ENCODE measurements at places on chromosomes 1 and 21.

- no peak for DNase-seq
These were observed 37.0 kb upstream of the ENAH start for GRCh38 chr1:225689882-225690459.

- DNase-seq: no peak
These were observed 21.9 kb downstream of the USP48 start for GRCh38 chr1:21761052-21761451.

DNA sequence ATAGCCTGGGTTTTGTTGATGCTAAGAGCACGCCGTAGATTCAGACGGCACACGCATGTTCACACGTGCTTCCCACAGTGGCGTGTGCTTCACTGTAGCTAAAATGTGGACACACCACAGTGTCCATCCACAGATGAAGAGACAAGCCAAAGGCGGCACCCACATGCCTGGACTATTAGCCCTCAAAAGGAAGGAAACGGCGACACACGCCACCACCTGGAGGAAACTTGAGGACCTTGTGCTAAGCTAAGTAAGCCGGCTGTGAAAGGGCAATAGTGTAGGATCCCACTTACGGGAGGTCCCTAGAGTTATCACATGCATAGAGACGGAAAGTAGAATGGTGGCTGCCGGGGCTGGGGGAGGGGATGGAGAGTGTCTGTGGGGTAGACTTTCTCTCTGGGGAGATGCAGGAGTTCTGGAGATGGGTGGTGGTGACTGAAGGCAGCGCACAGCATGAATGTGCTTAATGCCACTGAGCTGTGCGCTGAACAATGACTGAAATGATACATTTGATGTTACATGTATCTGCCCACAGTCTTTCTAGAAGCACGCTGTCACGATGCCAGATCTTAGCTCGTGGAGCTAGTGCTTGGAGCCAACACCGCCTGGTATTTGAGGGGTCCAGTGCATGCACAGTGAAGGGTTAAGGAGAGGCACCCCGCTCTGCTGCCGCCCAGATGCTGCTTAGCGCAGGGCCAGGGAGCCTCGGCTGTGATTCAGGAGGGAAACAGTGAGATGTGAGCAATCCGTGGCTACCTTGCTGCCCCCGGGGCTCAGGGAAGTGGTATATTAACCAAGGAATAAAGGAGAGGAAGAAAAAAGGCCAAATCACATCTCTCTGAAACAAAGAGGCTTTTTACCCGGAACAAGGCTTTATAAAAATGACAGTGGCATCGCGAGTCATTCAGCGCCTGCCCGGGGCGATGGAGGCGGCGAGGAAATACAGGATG lies 103.7 kb downstream of the PRDM16 start:
- no peak for DNase-seq

GRCh38 chr1:93221913-93222312 lies 41.4 kb downstream of the CCDC18 start:
- no peak for DNase-seq

DNA sequence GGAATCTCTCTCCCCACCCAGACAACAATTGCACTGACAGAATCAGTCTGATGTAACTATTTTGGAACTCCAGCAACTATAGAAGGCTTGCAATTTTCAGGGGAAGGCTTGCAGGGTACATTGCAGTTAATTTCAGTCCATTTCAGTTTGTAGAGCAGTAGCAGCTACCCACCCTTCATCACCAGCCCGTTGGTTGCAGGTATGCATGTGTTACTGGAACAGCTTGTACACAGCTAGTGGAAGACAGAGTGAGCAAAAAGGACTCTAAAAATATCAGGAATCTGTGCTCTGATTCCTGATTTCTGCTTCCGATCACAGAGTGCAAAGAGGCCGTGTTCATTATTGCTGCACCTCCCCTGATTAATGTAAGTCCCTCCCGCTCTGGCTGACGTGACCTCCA lies 449.0 kb downstream of the NPHP4 start:
- DNase-seq: no peak

DNA sequence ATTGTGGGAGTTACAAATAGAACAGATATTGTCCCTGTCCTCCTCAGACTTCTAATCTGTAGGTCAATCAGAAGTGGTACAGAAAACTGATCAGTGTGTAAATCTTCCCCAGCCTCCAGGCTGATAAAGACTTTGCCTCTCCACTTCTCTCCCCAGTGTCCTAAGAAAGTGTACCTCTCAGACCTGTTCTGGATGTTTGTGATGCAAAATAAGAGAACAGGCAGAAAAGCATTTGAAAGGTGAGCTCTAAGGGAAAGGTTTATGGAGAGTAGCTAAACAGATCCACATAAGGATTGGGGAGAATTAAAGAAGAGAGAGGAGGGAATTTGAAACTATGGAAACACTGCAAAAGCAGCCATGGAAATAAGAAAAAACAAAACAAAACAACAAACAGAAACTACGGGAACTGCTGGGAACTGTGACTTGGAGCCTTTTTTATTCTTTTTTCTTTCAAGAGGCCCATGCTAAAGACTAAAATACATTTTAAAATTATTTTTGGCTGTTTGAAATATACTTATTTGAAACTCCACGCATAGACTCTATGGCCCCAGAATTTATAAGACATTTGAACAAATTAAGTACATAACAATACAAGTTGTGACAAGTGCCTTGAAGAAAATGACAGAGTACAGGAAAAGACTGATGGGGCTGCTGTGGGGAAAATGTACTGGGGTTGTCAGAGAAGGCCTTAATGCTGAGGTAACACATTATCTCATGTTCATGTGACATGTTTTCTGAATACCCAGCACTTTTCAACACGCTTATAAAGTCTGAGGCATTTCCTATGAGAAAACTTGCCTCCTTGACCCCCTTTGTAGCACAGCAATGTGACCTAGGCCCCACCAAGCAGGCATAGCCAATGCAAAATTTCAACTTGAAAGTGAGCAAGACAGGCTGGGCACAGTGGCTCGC lies 51.2 kb downstream of the TRAF5 start:
- no peak for DNase-seq

- no peak for DNase-seq
These were observed 2.0 kb downstream of the SCMH1 start for GRCh38 chr1:41239988-41240610.

GRCh38 chr1:85406887-85407533 lies 57.9 kb downstream of the DDAH1 start:
- no peak for DNase-seq

GRCh38 chr1:7068552-7068951 lies 283.3 kb downstream of the CAMTA1 start:
- no peak for DNase-seq

- DNase-seq: no peak
These were observed 69.2 kb downstream of the DTL start for GRCh38 chr1:212104586-212105325.

- no peak for DNase-seq
These were observed 337.5 kb upstream of the LRRC7 start for GRCh38 chr1:69230208-69230607.

GRCh38 chr1:84736445-84736844 lies 46.2 kb upstream of the SSX2IP start:
- DNase-seq: no peak

DNA sequence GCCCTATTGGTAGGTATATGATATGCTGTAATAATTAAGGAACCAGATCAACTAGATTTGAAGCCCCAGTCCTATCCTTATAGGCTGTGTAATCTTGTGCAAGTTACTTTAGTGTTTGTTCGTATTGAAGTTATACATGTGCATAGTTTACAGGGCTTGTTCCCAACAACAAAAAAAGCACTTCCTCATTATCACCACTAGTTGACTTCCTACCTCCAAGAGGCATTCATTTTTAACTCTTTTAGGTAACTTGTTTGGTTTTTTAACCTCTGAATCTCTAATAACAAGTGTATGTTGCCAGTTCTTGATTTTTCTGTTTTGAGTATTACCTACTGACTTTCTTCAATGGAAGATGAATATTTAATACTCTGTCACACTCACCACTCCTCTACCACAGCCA lies 71.9 kb downstream of the ST3GAL3 start:
- no peak for DNase-seq

DNA sequence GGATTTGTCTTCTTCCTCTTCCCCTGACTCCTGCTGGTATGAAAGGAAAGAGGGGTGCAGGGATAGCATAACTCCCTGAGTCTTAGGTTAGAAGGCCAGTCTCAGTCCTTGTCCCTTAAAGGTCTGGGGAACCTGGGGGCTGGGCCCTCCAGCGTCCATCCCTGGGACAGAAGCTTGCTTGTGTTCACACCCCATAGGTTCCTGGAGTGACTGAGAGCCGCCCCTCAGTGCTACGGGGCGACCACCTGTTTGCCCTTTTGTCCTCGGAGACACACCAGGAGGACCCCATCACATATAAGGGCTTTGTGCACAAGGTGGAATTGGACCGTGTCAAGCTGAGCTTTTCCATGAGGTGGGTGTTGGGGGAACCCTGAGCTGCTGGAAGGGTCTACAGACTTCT lies 13.1 kb downstream of the RHOC start:
- DNase-seq: no peak

DNA sequence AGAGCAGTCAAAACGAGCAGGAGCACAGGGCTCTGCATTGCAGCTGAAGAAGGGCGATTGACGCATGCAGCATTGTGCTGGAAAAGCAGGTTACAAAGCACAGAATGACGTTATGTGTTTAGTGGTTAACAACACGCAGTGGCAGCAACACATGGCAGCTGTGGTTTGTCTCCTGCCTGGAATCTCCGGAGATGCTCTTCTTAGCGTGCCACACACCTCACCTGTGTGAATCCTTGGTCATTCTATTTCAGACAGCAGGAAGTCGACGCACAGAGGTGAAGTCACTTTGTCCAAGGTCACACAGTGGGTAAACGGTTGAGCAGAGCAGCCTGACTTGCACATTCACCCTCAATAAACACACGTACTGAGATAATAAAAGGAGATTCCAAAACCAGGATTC lies 14.7 kb downstream of the OBSCN start:
- no peak for DNase-seq

DNA sequence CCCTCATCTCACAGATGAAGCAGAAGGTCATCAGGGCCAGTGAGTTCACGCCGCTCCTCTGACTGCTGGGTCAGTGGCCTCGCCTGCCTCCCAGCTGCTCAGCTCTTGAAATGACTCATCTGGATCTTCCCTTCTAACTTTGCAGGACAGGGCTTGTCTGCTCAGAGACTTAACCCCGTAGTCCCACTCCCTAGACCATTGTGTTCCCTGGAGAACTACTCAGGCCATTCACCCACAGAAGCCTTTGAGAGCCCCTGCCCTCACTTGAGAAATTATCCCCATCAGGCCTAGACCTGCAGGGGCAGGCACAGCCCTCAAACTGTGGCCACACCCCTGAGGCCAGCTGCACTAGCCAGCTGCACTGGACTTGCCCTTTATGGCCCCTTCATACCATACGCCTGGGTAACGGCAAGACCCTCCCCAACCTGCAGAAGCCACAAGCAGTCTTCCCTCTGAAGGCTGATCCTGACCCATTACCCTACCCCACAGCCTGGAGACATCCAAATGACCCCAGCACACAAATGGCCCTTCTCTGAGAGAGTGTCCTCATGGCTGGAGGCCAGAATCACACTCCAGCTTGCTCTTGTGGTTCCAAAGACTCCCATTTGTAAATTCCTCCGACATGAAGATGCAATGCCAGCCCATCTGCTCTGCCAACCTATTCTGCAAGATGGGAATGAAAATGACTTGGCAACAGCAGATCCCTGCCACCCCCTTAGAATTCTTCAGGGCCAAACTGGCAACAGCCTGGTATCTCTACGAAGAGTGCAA lies 33.2 kb downstream of the RCSD1 start:
- no peak for DNase-seq

DNA sequence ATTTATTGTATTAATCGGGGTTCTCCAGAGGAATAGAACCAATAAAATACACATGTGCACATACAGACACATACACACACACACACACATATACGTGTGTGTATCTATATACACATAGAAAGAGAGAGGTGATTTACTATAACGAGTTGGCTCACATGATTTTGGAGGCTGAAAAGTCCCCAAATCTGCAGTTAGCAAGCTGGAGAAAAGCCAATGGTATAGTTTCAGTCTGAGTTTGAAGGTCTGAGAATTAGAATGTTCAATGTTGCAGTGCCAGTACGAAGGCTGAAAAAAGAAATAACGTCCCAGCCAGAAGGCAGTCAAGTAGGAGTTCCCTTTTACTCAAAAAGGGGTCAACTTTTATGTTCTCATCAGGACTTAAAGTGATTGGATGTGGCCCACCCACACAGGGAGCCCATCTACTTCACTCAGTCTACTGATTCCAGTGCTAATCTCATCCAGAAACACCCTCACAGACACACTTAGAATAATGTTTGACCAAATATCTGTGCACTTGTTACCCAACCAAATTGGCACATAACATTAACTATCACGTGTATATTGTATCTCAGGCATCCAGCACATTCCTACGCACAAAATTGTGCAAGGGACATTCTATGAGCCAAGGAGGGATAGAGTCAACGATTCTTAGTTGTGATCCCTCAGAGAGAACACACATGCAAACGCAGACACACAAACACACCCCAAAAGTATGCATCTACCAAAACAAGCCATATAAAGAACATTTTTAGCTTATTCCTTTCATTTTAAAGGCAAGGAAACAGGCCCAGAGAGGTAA lies 195.5 kb upstream of the DUSP10 start:
- DNase-seq: no peak

- DNase-seq: no peak
These were observed 318.0 kb downstream of the VAV3 start for GRCh38 chr1:107647012-107647411.

- DNase-seq: no peak
These were observed 49.5 kb downstream of the DR1 start for GRCh38 chr1:93395195-93395594.

GRCh38 chr21:45945868-45946210 lies 35.7 kb upstream of the COL6A1 start:
- DNase-seq: no peak

GRCh38 chr1:97925151-97925550 lies 4.3 kb upstream of the DPYD start:
- no peak for DNase-seq

DNA sequence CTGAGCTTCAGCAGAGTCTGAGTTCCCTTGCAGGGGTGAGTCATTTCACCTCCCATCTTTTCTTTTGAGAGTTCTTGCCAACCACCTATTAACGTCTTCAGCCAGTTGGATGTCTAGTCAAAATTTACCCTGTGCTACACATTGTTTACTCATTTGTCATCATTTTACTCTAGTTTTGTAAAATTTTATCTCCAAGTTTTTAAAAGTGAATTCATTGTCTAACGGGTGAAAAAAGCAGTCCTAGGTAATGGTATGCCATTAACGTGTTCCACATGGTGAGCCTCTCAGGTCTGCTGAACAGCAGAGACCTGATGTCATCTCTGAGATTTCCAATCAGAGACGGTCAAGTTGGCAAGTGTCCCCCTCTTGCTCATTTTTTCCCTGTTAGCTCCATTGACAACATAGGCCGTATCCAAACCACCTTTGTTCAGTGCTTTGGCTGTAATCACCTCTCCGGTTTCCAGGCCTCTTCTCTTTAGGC lies 85.4 kb downstream of the TBX15 start:
- no peak for DNase-seq

GRCh38 chr1:14778898-14779865 lies 180.7 kb downstream of the KAZN start:
- DNase-seq: no peak

DNA sequence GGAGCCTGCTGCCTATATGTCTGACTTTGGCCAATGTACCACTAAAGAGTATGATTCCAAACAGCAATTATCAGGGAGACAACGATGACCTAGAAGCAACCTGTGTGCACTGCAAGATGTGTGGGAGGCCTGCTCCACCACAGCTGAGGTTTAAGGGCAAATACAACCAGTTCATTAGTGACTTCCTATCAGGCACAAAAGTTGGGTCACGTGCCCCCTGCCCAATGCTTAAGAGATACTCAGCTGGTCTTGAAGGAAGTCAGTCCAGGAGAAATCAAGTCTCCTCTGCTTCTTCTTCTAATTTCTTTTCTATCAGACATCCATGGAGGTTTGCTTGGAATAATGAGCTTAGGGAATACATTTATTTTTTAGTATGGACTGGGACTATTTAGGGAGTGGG lies 296.0 kb downstream of the HLX start:
- no peak for DNase-seq
